ENCODE measurements at places on chromosomes 7 and 10.

- no peak for DNase-seq
Measured at GRCh38 chr7:111877931-111878330, 315.6 kb upstream of the IMMP2L start.

- no peak for DNase-seq
Measured at GRCh38 chr7:29385214-29385814, 178.3 kb upstream of the PRR15 start.

DNA sequence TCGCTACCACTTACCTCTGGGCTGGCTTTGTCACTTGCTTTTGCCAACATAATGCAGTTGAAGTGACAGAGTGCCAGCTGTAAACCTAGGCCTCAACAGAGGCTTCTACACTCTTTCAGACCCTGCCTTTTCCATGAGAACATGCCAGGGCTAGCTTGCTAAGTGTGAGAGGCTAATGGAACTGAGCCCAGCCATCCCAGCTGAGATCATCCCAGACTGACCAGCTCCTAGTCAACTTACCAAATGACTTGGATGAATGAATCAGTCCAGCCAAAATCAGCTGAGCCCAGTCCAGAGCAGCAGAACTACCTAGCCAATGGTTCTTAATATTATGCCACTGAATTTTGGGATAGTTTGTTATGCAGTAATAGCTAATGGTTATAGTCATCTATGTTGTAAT is 34.7 kb upstream of the MKLN1 start:
- no peak for DNase-seq

DNA sequence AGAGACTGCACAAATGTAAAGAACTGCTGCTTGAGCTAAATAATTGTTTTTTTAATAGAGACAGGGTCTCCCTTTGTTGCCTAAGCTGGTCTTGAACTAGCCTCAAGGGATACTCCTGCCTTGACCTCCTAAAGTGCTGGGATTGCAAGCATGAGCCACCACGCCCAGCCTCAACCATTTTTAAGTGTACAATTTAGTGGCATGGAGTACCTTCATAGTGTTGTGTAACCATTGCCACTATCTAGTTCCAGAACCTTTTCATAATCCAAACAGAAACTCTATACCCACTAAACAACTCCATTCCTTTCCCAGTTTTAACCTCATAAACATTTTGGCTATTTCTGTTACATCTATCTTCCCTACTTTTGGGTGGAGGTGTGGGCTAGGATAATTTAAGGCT is 6.7 kb downstream of the EIF4H start:
- DNase-seq = no peak

GRCh38 chr7:131948434-131949053 is 392.1 kb upstream of the PODXL start:
- DNase-seq = peak; percentile 42

- DNase-seq = no peak
Measured at GRCh38 chr7:158740657-158741293, 36.2 kb upstream of the NCAPG2 start.

DNA sequence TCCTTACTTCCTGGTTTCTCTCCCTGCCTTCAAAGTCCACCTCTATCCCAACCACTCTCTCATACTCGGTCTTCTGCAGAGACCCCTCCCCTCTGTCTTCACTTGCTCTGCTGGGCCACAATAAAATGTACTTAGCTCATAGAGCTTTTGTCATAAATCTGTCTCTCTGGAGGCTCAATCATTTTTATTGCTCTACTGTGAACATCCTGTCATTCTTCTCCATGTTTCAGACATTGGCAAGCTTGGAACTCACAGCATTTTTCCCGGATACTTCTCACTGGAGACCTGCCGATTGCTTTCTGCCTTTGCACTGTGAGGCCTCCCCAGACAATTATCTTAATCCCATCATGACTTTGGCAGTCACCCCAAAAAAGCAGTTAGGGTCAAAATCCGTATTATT is 192.3 kb upstream of the ZMIZ1 start:
- no peak for DNase-seq

GRCh38 chr10:96365571-96365970 is 6.8 kb upstream of the OPALIN start:
- no peak for DNase-seq

- DNase-seq = no peak
Measured at GRCh38 chr10:71419002-71419540, 22.4 kb downstream of the CDH23 start.

DNA sequence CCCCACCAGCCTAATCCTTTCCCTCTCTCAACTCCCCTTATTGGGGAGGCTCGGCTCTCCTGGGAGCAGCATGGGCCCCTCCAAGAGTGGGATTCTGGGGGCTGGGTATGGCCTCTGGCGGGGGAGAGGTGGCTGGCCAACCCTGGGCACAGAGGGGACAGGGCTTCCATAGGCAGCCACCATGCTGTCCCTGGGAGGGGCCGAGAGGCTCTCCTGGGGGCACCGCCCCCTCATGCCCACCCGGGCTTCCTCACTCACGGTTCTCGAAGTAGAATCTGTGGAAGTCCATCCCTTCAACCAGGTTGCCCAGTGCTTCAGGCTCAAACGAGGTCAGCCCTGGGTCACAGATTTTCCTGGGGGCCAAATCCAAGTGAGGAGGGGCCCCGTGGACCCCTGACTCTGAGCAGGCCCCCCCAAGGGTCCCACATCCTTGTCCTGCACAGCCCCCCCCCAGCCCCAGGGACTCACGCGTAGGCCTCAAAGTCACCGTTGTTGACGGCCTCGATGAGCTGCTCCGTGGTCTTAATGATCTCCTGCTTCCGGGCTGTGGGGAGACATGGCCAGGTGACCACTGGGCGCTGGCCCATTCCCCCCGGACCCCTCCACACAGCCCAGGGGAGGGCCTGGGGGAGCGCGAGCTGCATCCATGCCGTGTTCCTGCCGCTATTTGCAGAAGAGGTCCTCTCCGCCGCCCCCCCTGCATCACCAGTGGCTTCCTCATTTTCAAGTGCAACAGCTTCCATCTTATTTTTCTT is 19.8 kb downstream of the YKT6 start:
- DNase-seq = no peak

GRCh38 chr10:72822342-72822986 is 71.1 kb upstream of the OIT3 start:
- no peak for DNase-seq

GRCh38 chr10:68348265-68348741 is 15.6 kb upstream of the PBLD start:
- peak; percentile 17 for DNase-seq

DNA sequence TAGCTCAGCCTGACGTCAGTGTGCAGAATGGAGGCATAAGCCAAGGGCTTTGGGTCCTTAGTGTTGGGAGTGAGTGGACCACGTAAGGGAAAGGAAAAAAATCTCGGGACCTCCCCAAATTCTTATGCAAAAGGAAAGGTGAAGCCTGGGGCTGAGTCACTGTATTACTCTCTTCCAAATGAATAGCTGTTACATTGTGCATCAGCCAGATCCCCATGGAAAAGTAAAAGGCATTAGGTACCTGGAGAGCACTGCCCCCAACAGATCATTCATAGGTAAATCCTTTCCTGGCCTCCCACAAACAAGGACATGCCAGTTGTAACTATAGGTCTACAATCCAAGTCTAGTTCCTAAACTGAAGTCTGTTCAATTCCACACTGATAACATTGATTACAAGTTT is 170.5 kb downstream of the C1GALT1 start:
- DNase-seq = no peak

DNA sequence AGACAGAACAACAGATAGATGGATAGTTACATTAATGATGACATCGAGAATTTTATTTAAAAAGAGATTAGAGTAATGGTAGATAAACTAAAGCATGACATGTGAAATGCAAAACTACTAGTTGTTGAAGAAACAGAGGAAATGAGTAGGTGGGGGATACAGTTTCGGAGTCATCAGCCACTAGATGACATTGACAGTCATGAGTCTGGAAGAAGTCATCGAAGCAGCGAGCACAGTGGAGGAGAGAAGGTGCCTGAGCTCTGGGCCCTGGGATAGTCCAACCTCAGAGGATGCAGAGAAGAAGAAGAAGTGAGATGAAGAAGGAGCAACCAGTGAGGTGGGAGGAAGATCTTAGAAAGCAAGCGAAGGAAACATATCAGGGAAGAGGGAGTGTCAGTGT is 20.2 kb upstream of the SEC61A2 start:
- no peak for DNase-seq

DNA sequence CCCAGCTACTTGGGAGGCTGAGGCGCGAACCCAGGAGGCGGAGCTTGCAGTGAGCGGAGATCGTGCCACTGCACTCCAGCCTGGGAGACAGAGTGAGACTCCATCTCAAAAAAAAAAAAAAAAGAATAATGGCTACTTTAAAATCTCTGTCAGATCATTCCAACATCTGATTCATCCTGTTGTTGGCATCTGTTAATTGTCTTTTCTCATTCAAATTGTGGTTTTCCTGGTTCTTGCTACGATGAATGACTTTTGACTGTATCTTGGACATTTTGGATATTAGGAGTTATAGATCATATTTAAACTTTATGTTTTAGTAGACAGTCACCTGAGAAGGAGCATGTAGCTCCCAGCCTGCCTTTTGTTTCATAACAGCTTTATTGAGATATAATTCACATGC is 8.5 kb downstream of the TPST1 start:
- DNase-seq = no peak

- DNase-seq = no peak
Measured at GRCh38 chr7:3179456-3179855, 121.6 kb upstream of the SDK1 start.

GRCh38 chr7:111697771-111698170 is 135.5 kb upstream of the IMMP2L start:
- no peak for DNase-seq

GRCh38 chr10:3122034-3122433 is 50.5 kb downstream of the PITRM1 start:
- DNase-seq = no peak

- DNase-seq = no peak
Measured at GRCh38 chr10:74937266-74937856, 111.0 kb downstream of the KAT6B start.

GRCh38 chr7:105934572-105935185 is 28.4 kb upstream of the CDHR3 start:
- DNase-seq = peak; percentile 46

GRCh38 chr7:77453531-77453930 is 37.4 kb upstream of the GSAP start:
- no peak for DNase-seq

GRCh38 chr10:44965651-44966097 is 6.1 kb downstream of the RASSF4 start:
- DNase-seq = no peak

GRCh38 chr10:70927189-70927943 is 39.0 kb upstream of the PCBD1 start:
- DNase-seq = no peak

DNA sequence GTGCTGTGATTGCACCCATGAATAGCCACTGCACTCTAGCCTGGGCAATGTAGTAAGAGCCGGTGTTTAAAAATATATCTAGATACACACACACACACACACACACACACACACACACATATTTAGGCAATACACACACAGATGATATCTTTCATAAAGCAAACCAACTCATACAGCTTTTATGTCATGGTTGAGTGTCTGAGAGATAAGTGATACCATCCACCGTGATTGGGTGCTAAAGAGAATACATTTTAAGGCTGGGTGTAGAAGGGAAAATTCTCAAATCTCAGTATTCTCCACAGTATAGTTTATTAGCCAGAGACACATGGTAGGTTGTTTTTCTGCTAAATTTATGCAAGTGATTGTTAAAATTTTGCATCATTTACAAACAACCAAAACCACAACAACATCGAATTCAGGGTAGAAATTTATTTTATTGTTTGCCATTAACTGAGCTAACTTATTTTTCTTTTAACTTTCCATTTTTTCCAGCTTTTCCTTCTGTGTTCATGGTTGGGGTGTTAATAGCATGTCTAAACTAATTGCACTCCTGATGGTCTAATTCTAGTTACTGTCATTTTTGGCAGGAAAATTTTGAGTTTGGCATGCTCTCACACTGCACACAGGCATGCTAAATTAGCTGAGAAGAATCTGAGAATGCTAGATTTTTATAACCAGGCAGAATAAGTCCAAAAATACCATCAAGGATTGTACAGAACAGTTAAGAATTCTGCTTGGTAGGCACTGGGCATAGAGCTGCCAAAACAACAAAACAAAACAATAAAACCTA is 57.9 kb upstream of the SYPL1 start:
- no peak for DNase-seq

- DNase-seq = no peak
Measured at GRCh38 chr10:36943544-36943943, 181.9 kb upstream of the ANKRD30A start.
